ENCODE measurements at places on chromosomes 3 and 15. TPM values are rescaled to one million over a fixed set of nuclear protein-coding genes. Genes with fewer than 3 reads are reported as not detected.

- DNase-seq = peak; percentile 85
Measured at GRCh38 chr3:138359919-138360868, 11.8 kb downstream of the MRAS start.

DNA sequence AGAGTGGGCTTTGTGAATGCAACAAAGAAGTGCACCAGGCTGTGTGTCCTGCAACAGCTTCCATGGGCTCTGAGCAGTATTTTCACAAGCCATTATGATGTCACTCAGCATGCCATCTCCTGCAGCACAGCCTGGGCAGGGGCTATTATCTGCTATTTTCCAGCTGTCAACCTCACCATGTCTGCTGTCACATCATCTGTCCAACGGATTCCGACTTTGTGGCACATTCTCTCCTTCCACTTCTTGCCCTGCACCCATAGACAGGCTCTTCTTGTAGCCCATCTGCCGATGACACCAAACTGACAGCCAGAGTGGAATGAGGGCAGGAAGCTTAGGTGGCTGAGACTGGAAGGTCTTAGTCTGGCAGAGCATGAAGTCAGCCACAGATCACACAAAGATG is 691.9 kb downstream of the NTRK3 start:
- no peak for DNase-seq

- no peak for DNase-seq
Measured at GRCh38 chr3:45567730-45568172, 26.8 kb upstream of the LIMD1 start.

TMEM87A gene
- total RNA-seq = 22.0 TPM

DNA sequence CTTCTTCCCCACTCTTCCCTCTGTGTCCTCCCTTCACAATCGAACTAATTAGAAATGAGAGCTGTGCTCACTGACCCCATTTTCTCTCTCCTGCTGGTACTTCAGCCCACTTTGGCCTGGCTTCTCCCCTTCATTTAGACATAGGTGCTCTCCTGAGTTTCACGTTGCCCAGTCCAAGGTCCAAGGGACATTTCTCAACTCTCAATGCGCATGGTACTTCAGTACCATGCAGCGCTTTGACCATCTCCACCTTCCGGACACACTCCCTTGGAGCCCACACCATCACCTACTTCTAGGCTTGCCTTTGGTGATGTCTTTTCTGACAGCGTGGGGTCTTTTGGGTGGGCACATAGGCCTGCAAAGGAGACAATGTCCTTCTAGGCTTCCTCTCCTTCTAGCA is 99.7 kb downstream of the ABHD5 start:
- DNase-seq = no peak

DNA sequence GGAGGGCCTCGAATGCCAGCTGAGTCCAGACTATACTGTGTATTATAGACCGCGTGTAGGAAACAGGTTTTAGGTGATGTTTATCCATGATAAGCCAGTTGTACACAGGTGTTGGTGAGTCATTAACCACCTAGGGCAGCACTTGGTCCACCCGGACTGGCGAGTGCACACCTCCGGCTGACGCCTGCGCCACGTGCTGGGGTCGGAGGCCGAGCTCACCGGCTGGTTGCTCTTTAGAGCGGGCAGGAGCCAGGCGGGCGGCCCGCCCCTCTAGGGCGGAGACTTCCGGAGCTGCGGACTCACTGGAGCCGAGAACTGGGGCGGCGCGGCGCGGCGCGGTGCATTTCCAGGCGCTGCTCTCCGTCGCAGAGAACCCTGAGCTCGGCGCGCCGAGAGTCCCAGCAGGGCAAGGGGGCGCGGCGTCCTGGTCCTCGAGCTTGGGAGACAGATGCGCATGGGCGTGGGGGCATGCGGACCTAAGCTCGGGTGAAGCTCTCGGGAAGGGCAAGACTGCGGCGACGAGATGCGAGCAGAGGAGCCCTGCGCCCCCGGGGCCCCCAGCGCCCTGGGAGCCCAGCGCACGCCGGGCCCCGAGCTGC is at the start of gene ESYT3:
ESYT3 (plus strand) TSS at position 341 of the 599 bp plus-strand sequence; CDS start at position 524, 183 bp downstream.
- peak; percentile 73 for DNase-seq

DNA sequence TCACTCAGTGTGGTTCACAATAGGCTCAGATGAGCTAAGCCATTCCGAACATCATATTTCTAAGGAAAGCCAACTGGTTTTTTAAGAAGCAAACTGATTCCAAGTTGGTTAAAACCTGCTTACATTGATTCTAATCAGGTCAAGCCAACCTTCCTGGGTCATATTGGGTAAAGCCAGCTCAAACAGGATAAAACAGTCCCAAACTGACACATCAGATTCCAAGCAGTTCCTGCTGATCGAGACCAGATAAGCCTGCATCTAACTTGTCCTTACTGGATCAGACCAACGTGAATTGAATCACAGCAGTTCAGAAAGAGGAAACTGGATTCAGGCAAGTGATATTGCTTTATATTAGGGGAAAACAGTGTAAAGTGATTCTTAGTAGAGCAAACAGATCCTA is 18.6 kb upstream of the THSD4 start:
- no peak for DNase-seq

DNA sequence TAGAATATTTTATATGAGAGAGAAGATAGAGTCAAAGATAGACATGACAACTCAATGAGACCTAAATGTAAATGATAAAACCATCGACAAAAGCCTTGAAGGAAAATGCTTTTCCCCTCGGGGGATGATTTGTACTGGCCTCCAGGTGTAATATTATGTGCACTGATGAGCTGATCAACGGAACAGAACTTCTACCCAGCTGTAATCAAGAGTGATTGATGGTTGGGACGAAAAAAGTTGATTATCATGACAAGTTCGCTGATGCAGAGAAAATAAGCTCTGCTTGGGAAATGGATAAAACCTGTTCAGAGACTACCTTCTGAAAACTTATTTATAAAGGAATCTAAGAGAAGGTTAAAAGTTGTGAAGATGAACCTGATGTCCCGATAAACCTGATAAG is 210.7 kb downstream of the ZNF385D start:
- DNase-seq = no peak

GRCh38 chr15:51080286-51080685 is 14.4 kb downstream of the TNFAIP8L3 start:
- DNase-seq = no peak

DNA sequence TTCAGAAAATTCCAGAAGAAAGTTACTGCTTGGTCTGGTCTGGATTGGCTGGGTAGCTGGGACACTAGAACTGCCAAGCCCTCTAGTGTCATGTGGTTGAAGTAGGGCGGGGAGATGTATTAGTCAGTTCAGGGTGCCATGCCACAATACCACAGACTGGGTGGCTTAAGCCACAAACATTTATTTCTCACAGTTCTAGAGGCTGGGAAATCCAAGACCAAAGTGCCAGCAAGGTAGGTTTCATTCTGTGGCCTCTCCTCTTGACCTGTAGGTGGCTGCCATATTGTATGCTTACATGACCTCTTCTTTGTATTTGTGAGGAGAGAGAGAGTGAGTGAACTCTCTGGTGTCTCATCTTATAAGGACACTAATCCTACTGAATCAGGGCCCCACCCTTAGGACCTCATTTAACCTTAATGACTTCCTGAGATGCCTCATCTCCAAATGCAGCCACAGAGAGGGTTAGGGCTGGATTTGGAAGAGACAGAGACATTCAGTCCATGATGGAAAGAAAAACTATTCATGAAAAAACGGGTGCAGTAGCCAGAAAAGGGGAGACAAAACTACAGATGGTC is 18.1 kb upstream of the ZSCAN2 start:
- DNase-seq = no peak

RPSA gene
- total RNA-seq = 562 TPM

DNA sequence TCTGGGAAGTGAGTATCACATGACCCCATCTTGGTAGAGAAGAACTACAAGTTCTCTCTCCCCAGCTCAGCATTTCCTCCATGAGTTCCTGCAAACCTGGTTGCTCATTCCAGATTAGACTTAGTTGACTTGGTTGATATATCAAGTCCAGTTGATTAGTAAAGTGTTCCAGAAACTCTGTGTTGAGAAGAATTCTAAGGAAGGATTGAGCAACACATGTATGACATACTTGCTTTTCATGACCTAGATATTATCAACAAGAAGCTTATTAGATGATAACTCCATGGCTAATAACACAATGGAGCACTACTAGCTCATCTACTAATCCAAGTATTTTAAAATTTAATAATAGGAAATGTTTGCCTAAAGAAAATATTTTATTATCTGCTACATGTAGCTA is 6.4 kb upstream of the EID1 start:
- no peak for DNase-seq

DNA sequence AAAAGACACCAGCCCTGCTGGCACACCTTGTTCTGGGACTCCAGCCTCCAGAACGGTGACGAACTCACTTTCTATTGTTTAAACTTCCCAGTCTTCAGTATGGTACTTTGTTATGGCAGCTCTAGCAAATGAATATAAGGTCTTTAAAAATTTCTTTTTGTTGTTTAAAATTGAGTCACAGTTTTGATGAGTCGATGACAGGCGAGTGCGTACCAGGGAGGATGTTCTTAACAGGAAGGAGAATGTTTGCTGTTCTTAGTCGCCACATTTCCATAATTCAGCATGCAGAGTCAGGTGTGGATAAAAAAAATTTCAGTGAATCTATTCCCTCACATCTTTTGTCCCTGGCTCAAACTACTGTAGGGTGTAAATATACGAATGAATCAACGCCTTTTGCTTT is 12.4 kb downstream of the DNASE1L3 start:
- no peak for DNase-seq

- DNase-seq = no peak
Measured at GRCh38 chr3:191430103-191430502, 30.9 kb upstream of the PYDC2 start.
